Activated CD4-positive, alpha-beta T cell treated with anti-CD3 and anti-CD28 coated beads, Interleukin-2, amount 50 U/mL, for 4 hours (primary cell): ENCODE measurements at places on chromosomes 5 and 9.

- DNase-seq: no peak
Observed at GRCh38 chr5:128111818-128112448, 28.4 kb downstream of the SLC12A2 start.

DNA sequence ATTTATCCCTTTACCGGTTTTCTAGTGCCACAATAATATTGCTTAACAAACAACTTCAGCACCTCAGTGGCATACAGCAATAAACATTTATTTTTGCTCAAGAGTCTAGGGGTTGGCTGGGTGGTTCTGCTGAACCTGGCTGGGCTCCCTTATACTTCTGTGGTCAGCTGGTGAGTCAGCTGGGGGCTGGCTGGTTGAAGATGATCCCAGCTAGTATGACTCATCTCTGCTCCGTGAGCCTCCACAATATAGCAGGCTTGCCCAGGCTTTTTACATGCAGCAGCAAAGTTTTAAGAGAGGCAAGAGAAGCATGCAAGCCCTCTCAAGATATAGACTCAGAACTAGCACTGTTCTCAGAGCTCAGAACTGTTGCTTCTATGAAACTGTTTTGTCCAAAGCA is 523.5 kb upstream of the CLINT1 start:
- DNase-seq: no peak

- no peak for DNase-seq
Observed at GRCh38 chr9:15329539-15330109, 22.6 kb upstream of the TTC39B start.

GRCh38 chr5:168920019-168920810 is 341.0 kb upstream of the PANK3 start:
- no peak for DNase-seq

GRCh38 chr9:15178631-15179030 is 128.4 kb downstream of the TTC39B start:
- DNase-seq: no peak

DNA sequence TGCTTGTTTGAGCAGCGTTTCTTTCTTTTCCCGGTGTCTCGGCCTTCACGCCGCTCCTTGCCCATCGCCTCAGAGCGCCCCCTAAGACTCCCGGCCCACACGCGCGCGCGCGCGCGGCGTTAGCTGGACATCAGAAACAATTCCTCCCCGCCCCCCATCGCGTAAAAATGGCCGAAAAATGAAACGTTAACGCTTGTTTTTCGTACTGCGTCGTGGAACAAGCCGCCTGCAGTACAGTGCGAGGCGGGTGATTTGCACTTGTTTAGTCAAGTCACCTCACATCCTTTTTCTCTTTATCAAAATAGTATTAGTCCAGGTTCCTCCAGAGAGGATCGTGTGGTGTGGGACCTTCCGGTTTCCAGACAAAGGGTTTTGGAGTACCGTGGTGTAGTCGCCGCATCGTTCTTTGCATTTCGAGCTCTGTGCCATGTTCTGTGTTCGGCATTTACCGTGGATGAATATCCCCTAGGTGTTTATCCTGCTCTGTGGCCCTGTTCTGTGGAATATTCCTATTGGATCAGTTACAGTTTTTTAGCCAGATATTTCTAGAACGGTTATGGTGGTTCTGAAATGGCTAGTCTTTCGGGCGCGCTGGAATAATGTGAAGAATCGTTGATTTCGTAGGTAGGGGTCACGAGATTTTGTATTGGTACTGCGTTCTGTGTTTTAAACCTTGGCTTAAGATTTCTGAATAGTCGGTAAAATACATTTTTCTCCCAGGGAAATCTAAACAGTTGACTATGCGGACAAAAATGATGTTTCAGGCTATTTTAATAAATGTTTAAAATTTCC is 1.0 kb downstream of the MATR3 start:
- peak; percentile 45 for DNase-seq

DNA sequence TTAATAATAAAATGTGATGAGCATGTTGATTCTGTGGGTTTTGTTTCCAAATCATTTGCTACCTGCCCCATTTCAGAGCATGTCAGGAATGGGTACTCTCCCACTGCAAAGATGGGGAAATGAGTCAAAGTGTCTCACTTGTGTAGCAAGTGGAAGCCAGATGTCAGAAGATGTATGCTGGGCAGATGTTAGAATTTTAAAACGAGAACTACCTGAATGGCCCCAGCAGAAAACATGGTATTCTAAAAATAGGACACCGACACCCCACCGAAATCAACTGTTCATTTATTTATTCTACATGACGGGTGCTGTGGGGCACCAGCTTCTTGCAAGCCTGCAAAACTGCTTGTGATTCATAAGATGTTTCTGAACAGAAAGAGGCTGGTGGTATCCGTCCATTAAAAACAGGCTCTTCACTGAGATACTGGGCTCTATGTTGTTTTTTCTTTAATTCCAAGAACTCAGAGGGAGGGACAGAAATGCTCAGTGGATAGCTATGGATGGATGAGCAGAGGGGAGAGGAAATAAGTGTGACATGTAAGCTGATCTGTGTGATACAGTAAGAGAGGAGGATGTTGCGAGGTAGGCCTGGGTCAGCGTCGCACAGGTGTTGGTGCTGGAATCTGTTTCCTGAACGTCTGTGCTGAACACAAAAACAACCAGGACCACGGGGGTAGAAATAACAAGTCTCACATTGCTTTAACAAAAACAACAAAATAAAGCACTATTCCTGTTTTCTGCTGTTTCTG is 157.2 kb downstream of the EFNA5 start:
- DNase-seq: no peak

DNA sequence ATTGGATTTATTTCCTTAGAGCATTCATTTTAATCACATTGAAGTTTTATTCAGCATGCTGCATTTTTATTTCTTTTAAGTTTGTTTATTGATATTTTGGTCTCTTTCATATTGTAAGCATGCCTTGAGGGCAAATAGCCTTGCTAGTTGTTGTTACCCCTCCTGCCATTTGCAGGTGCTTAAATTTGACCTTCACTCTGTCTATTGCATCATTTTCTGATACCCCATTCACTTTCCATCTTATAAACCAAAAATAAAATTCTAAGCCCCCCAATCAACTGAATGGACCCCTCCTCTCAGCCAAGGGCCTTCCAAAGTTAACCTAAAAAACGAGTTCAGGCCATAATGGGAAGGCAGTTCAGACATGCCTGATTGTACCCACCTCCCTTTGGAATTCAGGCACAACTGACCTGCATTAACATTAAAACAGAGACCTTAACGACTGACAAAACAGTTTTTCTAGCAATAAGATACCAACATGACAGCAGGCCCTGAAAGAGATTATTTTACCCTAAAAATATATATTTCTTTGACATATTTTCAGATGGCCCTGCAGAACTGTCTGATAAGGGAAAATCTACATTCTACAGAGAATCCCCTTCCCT is 32.1 kb downstream of the TARS1 start:
- no peak for DNase-seq

GRCh38 chr5:39020458-39020857 is 53.7 kb downstream of the RICTOR start:
- DNase-seq: no peak

DNA sequence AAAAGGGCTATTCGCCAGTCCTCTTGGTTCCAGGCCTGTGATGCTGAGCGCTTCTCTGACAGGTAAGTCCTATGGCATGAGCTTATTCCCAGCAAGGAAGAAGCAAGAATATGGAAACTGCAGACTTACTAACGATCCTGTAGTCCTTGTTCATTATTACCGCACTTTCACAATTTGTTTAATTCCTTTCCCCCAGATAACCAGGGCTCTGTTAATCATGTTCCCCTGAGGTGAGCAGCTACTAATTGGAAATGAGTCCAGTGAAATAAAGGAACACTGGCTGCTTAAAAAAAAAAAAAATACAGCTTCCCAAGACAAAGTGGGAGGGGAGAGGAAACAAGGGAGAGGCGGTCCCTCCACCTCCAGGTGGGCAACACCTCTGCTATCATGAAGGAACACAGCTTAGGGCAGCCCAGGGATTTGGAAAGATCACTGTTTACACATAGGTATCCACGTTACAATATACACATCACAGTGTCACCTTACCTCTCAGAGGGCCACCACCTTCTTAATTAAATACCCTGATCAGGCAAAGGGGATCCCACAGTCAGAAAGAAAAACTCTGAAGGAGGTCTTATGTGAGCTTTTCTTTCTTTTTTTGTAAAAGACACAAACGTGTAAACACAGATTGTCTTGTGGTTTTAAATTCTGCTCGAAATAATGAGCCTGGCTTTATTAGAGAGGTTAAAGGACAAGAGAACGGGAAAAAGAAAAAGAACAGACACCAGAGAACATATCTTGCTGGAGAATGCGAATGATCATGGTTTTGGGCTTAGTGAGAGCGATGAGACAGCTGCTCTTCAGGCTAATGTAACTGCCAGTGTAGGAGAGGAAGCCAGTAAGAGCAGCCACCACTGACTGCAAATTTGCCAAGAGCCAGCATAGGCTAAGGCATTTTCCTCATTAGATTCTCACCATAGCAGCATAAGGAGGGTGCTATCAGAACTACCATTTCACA is 258.6 kb downstream of the CRB2 start:
- DNase-seq: no peak

DNA sequence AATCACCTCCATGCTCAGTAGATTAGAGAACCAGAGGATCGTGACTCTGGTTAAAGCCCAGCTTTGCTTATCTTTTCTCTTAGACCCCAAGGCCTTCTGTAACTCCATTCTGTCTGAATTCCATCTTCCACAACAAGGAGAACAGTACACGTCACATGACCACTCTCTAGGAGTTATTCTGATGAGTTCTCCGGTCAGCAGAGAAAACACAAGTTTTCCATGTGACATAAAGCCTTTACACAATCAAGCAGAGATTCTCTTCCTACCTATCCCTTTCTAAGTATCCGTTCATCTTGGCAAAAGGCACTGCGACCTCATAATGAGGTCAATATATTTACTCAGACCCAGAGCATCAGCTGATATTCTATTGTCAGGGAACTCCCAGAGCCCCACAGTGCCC is 112.3 kb downstream of the TRPM6 start:
- no peak for DNase-seq

DNA sequence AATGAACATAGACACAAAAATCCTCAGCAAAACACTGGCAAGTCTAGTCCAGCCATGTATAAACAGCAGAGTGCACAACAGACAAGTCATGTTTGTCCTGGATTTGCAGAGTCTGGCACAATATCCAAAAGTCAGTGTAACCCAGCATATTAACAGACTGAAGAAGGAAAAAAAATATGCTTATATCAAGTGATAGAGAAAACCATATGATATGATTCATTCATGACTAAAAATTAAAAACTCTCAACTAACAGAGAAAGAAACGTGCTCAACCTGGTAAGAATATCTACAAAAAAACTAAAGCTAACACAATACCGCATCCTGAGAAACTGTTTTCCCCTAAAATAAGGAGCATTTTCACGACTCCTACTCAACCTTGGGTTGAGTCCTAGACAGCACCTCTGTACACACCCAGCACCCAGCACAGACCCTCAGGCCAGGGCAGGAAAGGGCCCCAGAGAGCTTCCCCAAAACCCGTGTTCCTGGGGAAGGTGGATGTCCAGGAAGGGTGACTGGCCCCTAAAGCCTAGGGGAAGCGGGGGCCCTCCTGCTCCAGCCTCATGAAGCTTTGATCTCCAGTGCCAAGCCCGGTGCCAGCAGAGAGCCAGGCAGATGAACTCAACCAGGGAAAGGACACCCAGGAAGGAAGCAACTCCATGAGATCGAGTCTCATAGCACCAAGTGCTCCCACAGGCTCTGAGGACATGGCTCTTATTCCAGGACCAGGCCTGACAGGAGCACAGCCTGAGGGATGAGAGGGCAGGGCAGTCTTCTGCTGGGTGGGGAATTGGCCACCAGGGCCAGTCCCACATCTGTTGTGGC is 38.9 kb downstream of the ADAMTS2 start:
- no peak for DNase-seq

DNA sequence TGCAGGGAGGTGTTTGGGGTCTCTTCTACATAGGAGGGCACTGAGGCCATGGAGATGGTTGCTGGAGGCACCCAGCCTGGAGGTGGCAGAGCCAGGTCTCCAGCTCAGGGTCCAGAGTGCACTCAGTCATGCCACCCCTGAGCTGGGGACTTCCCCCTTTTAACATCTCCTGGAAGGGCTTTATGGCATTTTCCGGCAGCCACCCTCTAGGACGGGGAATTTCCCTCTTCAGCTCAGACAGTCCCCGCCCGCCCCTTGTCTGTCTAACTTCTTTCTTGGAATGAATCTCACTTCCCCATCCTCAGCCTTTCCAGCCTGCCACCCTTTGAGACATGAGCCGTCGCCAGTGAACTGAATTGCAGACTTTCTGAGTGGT is 49.9 kb downstream of the COL15A1 start:
- DNase-seq: no peak

DNA sequence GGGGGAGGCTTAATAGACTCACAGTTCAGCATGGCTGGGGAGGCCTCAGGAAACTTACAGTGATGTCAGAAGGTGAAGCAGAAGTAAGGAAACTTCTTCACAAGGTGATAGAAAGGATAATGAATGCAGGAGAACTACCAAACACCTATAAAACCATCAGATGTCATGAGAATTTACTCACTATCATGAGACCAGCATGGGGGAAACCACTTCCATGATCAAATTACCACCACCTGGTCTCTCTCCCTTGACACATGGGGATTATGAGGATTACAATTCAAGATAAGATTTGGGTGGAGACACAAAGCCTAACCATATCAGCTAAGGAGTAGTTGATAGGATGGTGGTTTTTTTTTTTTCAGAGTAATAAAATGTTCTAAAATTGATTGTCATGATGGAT is 201.8 kb downstream of the CDH12 start:
- no peak for DNase-seq

DNA sequence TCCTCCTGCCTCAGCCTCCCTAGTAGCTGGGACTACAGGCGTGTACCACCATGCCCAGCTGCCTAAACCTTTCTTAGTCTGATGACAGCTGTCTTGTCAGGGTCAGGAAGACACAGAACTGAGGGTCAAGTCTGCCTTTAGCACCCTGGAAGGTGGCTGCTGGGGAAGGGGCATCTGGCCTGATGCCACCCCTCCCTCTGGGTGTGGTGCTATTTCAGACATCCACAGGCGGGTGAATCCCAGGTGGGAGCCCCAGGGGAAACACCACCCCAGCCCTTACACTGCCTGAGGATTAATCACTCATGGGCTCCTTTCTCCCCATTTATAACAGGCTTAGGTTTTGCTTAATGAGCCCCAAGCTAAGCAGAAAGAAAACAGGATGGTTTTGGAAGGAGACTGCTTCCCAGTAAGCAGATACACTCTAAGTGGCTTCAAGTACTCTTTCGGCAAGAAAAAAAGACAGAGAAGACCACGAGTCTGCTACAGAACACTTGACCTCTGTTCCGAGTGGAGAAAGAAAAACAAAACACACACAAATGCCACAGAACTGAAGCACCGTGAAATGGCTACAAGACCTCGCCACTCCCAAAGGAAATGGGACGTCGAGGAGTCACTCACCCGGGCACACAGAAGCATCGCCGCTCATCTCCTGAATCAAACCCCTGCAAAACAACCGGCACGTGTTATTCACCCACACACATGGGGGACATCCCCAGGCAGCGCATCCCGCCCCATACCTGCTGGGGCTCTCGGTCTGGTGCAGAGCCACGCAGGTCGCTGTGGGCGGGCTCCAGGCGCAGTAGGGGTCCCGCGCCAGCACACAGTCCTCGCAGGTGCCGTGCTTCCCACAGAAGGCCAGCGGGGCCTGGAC is 62.4 kb downstream of the SECISBP2 start:
- DNase-seq: no peak

GRCh38 chr5:40675396-40676133 is 4.2 kb upstream of the PTGER4 start:
- DNase-seq: no peak
